ENCODE measurements at places on chromosomes 12 and 14.
A peak's percentile ranks its signal among the peaks of the same experiment; 100 is the strongest.

DNA sequence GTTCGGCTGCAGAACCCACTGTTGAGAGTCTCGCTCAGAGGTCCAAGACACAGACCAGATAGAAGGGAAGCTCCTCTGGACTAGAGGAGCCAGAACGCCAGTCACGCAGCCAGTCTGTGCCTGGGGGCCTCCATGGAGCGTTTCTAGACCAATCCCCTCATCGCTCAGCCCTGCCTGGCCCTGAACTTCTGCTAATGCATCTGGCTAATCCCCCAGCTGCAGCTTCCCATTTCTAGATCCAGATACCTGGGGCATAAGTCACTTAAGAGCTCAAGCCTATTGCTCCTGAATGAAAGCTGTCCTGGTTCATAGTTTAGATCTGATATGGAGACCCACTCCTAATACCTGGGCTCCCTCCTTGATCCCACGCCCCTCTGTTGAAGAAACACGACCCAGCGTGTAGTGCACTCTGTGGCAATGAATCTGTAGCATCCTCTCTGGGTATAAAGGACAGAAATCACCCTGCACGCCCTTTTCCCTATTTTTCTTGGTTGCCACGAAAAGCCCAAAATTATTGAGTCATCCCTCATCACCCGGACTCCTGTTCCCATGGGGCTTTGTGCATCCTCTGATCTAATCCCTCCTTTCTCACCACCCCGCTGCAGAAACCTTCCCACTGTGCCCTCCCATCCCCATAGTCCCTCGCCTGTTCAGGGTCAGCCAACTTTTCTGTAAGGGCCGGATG is 341.6 kb upstream of the FKBP4 start:
- DNase-seq, result peak; percentile 12

GRCh38 chr14:24197056-24197450 is 1.8 kb upstream of the TM9SF1 start:
- no peak for DNase-seq

DNA sequence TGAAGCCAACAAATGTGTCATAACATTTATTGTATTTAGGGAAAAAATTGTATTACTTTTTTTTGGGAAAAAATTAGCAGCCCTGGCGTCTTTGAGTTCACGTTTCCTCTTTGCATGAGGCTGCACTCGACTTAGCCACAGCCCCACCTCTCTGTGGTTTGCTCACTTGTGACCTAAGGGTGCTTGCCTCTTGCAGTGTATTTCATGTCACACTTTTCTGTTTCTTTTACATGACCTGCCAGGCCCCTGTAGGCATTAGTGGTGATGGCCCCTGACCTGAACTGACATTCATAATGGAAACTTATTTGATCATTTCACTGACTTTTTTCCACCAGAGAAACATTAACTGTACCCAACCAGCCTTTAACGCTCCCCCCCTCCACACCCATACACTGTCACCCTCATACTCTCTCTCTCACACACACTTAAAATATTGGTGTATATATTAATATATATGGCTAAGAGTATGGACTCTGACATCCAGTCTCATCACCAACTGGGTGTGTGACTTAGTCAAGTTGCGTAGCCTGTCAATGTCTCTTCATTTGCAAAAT is 122.9 kb downstream of the PRKCH start:
- peak; percentile 61 for DNase-seq

- no peak for DNase-seq
Observed at GRCh38 chr14:22221508-22221907, 367.5 kb downstream of the DAD1 start.

GRCh38 chr14:71262441-71262840 is 355.2 kb downstream of the PCNX1 start:
- no peak for DNase-seq

Data from CD4-positive, alpha-beta T cell treated with Interleukin-15 for 1 hour (primary cell).